Stimulated activated CD4-positive, alpha-beta T cell treated with anti-CD3 and anti-CD28 coated beads, TNF-alpha, amount 100 ng/mL, for 1 hour (primary cell): ENCODE measurements at places on chromosomes 16 and 17.

DNA sequence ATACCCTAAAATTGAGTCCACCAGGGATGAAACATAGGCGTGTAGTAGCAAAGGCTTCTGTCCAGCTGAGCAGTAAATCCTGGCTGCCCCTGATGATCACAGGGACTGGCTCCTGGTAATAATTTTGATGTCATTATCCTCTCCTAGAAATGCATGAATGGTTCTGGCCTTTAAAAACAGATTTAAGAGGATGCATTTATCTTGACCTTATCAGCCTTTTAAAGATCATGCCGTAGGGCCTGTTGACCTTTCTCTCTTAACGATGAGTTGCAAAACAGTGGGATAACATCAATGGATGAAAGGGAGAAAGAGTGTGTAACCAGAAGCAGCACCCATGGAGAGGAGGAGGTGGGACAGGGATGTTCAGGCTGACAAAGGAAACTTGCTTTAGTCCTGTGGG, 128.5 kb downstream of the CA10 start:
- no peak for DNase-seq

GRCh38 chr16:80147026-80147655, 393.7 kb upstream of the DYNLRB2 start:
- no peak for DNase-seq

DNA sequence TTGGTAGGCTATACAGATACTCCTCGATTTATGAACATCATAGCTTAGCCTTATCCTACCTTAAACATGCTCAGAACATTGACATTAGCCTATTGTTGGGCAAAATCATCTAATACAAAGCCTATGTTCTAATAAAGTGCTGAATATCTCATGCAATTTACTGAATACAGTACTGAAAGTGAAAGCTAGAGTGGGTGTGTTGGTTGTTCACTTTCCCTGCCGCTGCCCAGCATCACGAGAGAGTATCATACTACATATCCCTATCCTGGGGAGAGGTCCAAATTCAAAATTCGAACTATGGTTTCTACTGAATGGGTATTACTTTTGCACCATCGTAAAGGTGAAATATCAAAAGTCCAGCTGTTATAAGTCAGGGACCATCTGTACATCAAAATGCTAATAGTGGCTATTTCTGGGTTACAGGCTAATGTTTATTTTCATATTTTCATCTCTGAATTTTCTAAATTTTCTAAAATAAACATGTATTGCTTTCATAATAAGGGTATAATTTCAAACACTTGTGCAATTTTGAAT, 54.5 kb downstream of the NACA2 start:
- no peak for DNase-seq

DNA sequence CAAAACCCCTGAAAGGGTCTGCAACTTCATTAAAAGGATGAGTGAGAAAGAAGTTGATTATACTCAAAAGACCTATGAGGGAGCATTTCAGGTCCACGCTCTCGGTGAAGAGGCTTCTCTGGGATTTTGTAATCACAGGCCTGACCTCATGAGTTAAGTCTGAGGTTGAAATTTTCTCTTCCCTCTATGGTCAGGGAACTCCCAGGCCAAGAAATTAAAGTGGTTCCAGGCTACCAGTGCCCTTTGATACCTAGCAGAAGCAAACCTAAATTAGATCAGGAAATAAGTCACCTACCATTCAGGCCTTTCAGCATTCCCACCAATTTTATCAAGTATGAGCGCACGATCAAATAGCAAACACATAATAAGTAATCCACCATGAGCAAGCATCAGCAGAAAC, 27.9 kb downstream of the MBTD1 start:
- DNase-seq = no peak

- DNase-seq = no peak
Measured at GRCh38 chr16:81838794-81839193, 59.7 kb downstream of the PLCG2 start.

GRCh38 chr17:10638151-10638550, 19.0 kb downstream of the MYH3 start:
- no peak for DNase-seq

GRCh38 chr16:20884240-20884556, 16.0 kb downstream of the DCUN1D3 start:
- DNase-seq = no peak

DNA sequence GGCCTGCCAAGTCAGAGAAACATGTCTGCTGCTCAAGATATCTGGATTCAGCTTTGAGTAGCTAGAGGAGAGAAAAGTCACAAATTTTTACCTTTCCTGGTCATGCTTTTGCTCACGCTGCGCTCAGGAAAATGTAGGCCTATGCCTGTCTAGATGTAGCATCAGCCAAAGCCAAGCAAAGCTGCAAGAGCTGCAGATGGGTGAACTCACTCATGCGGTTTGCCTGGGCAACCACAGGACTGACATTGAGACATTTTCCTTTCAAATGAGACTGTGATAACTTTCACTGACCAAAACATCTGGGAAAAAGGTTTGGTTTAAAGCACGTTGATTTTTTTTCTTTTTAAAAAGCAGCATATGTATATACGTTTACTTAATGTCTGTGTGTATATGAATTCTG, 34.0 kb upstream of the NAGLU start:
- no peak for DNase-seq

- DNase-seq = no peak
Measured at GRCh38 chr17:29295420-29295819, 1.5 kb upstream of the NUFIP2 start.

DNA sequence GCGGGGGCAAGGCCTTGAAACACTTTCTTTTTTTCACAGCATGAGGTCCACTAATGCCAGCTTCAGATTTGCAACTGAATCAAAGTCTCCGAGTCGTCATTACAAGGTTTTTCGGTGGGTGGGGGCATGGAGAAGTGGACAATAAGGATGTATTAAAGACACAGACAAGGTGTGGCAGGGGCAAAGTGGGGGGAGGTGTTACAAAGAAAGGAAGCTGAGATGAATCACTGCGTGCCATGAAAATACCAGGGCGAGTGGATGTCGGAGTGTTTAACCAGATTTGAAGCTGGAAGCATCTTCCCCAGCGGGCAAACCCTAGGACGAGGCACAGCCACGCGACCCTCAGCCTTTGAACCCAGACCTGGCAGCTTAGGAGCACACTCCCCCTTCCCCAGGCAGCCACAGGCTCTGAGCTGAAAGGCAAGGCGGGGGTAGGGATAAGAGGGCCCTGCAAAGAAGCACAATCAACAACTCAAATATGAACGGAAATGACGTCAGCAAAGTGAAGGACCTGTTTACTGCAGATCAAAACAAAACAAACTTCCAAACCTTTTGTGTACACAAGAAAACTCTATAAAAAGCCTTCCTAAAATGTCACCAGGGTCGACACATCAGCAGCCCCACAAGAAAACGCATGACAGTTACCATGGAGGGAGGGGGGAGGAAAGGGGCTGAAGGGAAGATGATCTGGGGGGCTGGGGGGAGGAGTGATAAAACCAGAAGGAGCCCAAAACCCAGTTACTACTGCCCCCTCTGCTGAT, 5.6 kb upstream of the ZFHX3 start:
- DNase-seq = no peak

DNA sequence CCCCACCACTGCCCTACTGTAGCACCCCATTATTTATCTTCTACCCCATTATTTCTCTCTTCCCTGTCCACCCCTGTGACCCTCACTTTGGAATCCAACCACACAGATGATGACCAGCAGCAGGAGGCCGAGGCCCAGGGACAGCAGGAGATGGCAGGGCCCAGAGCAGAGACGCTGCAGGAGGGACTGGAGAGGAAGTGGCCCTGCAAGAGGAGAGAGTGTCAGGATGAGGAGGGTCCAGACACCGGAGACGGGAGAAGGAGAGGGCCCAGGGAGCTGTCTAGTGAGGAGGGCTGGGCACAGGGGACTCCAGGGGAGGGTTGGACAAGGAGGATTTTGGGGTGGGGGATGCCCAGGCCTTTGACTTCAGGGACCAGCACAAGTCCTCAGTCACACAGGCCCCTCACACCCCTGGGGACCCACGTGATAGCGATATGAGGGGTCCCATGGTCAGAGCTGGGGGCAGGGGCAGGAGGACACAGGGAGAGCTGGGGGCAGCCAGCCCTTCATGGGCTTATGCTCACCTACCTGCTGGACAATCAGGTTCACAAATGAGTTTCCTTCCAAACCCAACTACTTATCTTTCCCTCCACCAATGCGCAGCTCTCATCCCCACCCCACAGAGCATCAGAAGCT, 2.0 kb downstream of the CLEC10A start:
- no peak for DNase-seq

DNA sequence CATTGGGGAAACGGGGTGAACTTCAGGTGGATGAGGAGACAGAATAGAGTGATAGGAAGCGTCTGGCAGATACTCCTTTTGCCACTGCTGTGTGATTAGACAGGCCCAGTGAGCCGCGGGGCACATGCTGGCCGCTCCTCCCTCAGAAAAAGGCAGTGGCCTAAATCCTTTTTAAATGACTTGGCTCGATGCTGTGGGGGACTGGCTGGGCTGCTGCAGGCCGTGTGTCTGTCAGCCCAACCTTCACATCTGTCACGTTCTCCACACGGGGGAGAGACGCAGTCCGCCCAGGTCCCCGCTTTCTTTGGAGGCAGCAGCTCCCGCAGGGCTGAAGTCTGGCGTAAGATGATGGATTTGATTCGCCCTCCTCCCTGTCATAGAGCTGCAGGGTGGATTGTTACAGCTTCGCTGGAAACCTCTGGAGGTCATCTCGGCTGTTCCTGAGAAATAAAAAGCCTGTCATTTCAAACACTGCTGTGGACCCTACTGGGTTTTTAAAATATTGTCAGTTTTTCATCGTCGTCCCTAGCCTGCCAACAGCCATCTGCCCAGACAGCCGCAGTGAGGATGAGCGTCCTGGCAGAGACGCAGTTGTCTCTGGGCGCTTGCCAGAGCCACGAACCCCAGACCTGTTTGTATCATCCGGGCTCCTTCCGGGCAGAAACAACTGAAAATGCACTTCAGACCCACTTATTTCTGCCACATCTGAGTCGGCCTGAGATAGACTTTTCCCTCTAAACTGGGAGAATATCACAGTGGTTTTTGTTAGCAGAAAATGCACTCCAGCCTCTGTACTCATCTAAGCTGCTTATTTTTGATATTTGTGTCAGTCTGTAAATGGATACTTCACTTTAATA, 7.0 kb upstream of the TMEM235 start:
- no peak for DNase-seq

DNA sequence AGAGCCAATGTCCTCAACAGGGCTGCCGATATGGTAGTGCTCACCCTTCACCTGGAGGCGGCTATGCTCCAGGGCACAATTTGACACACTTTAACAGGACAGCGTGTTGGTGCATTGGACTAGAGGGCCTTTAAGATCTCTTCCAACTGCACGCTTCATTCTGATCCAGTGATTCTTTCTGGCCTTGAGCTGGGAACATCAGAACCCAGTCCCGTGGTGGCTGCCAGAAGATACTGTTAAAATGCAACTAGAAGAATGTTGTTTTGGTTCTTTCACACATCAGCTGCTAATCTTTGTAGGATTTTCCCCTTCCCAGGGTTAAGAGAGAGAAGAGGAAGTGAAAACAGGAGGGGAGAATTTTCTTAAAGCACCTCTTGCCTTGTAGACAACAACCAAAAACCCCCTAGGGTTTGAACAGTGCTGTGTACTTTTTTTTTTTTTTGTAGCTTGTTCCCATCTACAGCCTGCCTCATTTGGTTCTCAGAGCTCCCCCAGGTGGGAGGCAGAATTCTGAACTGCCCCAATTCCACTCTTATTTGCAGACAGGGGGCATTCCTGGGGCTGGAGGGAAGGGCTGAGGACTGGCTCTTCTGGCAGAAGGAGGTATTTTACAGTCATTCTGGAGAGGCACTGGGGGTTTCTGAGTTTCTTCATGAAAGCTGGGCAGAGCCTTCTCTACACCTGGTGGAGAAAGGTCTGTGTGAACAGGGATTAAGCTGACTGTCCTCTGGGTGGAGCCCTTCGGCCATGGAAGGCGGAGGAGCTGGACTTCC, 32.4 kb downstream of the SMARCE1 start:
- DNase-seq = no peak
